ENCODE measurements at places on chromosomes 2 and 18.

DNA sequence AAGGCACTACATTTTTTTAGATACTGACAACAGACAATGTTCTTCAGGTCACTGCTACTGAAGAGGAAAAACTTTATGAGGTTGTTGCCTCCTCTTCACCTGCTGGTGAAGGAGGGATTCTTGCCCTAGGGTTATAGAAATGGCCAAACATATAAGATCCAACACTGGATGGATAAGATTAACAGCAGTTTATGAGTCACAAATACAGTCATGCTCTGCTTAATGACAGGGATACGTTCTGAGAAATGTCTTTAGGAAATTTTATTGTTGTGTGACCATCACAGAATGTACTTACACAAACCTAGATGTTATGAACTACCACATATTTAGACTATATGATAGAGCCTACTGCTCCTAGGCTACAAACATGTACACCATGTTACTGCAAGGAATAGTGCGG is 57.4 kb upstream of the AMMECR1L start:
- no peak for DNase-seq

DNA sequence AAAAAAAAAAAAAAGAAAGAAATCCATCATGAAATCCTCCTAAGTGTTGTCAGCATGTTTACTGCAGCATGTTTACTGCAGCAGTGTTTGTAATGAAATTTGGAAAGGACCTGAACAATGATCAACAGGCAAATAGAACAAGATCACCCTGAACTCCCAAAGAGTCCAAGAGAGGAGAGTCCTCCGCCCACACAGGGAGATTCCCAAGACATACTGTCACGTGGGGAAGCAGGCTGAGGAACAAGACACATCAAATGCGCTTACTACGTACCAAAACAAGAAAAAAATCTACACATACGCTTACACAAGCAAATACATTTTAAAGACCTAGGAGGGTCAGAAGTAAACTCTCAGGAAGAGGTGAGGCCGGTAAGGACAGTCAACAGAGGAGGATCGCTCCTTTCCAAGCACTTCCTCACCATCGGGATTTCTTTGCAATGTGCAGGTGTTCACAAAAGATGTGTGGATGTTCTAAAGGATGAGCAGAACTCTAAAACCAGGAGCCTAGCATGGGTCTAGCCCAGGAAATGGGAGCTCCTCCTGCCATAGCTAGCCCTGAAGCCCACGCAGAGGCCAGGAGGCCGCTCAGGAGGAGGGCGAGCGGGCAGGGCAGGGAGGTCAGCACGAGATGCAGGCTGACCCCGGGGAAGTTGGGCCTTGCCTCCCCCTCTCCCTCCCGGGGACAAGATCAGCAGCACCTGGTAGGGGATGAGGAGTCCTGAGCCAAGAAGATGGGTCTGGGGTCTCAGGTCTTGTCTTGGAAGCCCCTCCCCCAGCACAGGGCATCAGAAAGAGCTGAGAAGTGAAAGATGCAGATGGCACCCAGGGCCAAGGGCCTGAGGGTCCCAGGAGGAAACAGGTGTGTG is 66.4 kb downstream of the ZNF516 start:
- DNase-seq = no peak

- no peak for DNase-seq
These were observed 109.1 kb downstream of the MCFD2 start for GRCh38 chr2:46806526-46806925.

GRCh38 chr2:238506371-238507068 is 79.8 kb downstream of the ASB1 start:
- no peak for DNase-seq

DNA sequence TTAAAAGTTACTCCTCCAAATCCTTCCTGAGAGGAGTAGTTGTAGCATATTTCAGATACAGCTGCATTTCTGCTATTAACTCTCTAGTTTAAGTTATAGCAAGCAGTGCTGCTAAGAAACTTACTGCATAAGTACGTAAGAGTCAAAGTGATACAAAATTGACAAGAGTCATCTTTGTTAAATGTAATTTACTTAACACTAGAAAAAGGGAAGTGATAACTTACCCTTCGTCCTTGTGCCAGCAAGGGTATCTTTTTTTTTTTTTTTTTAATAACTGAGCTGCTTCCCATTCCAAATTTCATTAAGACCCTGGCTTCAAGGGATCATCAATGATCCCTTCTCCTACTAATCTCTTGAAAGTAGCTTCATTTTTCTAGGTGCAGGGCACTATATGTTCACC is 493.0 kb downstream of the PLCL1 start:
- DNase-seq = no peak

DNA sequence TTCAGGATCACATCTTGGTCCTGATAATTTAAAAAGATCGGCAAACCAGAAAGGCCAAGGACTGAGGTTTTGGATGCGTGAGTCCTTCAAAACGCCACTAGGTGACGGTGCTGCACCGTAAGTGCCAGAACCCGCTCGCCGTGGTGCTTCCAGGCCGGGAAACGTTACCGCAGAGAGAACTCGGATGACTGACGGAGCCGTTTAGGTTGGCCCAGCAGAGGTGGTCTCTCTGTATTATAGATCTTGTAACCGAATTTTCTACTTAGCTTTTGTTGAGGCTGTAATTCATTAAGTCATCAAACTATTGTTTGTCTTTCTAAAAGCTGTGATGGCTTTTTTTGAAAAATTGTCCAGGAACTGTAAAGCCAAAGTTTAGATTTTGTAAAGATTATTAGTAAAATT is 39.8 kb upstream of the ADCYAP1 start:
- DNase-seq = peak; percentile 53

DNA sequence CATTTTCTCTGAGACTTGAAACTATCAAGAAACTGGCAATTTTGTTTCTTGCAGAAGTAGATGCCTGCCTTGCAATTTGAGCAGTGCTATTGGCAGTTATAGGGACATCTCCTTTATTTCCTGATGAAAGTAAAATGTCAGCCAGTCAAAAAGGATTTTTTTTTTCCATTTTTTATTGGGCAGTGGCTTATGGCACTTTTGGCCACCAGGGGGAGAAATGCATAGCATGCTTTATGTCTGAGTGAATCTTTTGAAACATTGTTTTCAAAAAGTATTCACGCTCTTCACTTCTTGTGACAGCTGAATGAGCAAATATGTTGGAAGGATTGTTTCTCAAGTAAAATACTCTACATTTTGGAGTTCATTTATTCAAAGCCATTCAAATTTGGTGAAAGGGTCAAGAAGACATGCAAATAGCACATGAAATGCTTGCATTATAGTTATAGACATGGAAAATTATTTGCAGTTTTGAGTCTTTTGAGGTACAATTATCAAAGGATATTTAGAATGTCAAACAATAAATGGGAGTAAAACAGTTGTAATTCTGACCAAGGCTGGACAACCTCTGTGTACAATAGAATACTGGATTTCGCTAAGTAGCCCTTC is 491.0 kb downstream of the CDH2 start:
- peak; percentile 27 for DNase-seq

DNA sequence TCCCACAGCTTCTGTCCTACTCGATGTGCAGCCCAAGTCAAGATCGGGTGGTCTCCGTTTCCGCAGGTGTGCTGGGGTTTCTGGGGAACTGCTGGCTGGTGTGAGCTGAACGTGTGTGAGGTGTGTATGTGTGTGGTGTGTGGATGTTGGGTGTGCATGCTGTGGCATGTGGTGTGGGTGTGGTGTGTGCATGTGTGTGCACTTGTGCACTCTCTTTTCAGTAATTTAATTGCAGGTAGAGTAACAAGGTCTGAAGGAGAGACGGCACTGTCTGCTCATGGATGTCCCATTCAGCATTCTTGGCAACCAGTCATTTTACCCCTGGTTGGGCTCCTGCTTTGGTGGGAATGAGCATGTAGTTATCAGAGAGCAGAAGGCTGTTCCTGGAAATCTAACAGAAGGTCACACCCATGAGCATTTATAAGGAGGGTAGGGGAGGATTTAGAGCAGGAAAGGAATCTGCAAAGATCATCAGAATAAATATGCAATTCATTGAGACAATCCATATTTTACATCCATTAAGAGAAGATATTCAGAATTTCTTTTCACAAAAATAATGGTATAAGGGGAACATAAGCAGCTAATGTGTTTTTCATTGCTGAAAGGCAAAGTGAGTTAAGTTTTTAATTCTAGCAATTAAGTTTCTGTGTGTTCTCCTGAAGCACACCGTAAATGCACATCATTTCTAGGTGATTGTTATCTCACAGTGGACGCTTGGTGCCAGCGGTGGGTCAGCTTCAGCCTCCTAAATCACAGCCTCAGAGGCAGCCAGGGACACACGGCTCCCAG is 60.7 kb downstream of the ADI1 start:
- DNase-seq = no peak

DNA sequence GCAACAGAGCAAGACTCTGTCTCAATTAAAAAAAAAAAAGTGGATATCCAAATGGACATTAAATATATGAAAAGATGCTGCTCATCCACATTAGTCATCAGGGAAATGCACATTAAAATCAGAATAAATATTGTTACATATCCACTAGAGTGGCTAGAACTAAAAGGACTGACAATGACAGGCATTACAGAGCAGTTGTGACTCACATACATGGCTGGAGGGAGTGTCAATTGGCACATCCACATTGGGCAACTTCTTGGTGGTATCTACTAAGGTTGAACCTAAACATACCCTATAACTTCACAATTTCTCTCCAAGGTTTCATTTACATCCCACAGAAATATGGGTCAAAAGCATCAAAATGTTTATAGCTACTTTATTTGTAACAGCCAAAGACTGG is 14.0 kb upstream of the DNER start:
- DNase-seq = no peak

DNA sequence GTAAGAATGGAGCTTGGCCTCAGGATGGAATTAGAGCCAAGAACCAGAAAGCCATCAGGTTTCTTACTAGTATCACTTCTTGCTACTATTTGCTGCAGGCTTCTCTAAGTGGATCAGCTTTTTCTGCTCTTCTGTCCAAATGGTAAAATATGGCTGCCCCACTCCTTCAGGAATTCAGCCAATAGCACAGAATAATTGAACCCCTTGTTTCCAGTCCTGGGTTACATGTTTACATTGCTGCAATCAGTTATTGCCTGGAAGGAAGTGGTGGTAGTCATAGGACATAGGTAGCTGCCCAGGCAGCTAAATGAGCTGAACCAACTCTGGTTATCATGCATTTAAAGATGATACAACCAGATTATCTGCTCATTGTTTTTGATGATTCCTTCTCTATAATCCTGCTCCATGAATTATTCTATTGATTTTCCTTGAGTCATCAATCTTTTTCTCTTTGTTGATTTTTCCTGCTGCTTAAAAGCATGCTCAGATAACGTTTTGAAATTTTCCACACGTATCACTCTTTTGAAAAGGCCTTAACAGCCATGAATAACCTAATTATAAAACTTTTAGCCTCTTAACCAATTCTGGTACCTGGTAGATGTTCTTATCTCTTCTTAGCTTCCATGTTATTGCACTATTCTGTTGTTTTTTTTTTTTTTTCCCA is 12.6 kb downstream of the AGPS start:
- DNase-seq = no peak

DNA sequence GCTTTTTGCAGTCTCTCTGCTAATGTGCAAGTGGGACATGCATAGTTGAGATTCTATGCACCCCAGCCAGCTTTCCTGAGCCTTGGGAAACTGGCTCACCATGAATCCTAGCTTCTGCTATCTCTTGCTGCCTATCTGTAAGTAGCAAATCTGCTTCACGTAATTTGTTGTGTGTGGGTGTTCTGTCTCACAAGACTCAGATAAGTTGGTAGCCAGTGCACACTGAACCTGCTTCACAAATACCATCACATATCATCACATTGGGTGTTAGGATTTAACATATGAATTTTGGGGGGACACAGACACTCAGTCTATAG is 13.9 kb upstream of the VRK2 start:
- no peak for DNase-seq

- no peak for DNase-seq
These were observed 200.0 kb upstream of the NCKAP5 start for GRCh38 chr2:133768256-133768655.
